ENCODE measurements at places on chromosomes 6 and 20.

DNA sequence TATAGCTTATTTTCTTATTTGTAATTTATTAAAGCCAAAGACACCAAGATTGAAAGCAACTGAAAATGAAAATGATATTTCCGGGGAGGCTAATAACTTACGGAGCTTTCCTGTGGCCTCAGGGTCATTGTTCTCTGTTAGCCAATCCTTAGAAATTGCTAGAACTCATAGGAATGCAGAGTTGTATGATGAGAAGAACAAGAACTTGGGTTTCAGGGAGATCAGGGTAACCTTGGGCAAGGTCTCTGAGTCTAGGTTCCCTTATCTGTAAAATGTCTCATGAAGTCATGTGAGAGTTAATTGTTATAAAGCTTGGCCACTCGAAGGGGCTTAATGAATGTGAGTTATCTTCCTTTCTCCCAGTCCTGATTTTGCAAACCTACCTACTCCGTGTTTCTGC lies 20.1 kb upstream of the SERINC3 start:
- DNase-seq, result no peak

- no peak for DNase-seq
Measured at GRCh38 chr6:152273638-152274037, 363.5 kb downstream of the SYNE1 start.

DNA sequence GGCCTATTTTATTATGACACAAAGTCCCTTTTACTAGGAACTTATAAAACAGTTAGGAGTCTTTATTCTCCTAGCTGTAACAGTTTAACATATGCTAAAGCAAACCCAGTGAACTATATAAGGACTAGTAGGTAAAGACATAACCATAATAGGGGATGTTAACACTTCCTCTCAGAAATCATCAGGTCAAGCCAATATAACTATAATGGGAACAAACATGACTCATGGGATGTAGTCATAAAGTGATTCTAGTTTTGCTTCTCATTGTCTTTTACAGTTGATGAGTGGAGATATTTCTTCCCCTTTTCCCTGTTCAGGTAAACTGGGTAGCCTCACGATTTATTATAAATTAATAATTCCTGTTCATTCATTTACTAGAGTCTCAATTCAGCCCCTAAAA lies 9.7 kb downstream of the PTCHD4 start:
- no peak for DNase-seq

DNA sequence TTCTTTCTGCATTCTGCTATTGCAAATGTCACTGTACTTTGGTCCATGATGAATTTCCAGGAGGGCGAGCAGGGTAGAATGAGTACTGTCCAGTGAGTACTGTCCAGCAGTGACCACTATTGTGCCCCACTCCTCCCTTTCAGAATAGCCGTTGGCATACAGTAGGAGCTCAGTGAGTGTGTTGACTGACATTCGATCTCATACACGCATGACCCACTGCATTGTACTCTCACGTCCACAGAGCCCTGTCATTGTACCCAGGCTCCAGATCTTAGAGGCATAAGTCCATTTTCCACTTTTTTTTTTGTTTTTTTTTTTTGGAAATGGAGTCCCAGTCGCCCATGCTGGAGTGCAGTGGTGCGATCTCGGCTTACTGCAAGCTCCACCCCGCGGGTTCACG lies 8.2 kb downstream of the DYNLRB1 start:
- DNase-seq, result no peak

Data from GM04504 (cell line).